BJ (cell line): ENCODE measurements at places on chromosomes 4 and X.
A peak's percentile ranks its signal among the peaks of the same experiment; 100 is the strongest.

GRCh38 chr4:55980725-55981124 is 32.0 kb downstream of the CEP135 start:
- DNase-seq, result no peak

- no peak for DNase-seq
These were observed 17.9 kb downstream of the ATP8A1 start for GRCh38 chr4:42638993-42639392.

DNA sequence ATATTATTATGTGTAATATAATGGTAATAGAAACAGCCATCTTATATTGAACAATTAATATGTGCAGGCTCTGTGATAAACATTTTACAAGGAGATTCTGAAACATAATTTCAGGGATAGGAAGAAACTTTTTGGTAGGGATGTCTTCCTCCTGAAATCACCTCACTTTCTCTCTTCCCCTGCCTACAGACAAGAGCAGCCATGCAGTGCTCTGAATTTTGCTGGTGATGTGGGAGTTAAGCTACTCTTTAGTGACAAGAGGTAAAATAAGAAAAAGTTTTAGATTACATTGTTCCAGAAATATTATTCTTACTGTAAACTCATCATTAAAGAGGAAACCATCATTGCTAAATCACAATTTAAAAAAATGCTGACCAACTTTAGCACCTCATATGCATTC is 36.1 kb downstream of the LARP7 start:
- no peak for DNase-seq

GRCh38 chrX:125742811-125743210 is 423.1 kb downstream of the TEX13C start:
- DNase-seq, result no peak

- no peak for DNase-seq
These were observed 28.4 kb upstream of the ADH7 start for GRCh38 chr4:99463566-99463965.

- no peak for DNase-seq
These were observed 121.3 kb downstream of the PRDM5 start for GRCh38 chr4:120801137-120801758.

- DNase-seq, result no peak
These were observed 155.2 kb downstream of the SMIM20 start for GRCh38 chr4:26069218-26069617.

- DNase-seq, result no peak
These were observed 42.5 kb downstream of the RTL9 start for GRCh38 chrX:110401135-110401534.

GRCh38 chr4:112060212-112060611 is 85.0 kb upstream of the FAM241A start:
- DNase-seq, result no peak

DNA sequence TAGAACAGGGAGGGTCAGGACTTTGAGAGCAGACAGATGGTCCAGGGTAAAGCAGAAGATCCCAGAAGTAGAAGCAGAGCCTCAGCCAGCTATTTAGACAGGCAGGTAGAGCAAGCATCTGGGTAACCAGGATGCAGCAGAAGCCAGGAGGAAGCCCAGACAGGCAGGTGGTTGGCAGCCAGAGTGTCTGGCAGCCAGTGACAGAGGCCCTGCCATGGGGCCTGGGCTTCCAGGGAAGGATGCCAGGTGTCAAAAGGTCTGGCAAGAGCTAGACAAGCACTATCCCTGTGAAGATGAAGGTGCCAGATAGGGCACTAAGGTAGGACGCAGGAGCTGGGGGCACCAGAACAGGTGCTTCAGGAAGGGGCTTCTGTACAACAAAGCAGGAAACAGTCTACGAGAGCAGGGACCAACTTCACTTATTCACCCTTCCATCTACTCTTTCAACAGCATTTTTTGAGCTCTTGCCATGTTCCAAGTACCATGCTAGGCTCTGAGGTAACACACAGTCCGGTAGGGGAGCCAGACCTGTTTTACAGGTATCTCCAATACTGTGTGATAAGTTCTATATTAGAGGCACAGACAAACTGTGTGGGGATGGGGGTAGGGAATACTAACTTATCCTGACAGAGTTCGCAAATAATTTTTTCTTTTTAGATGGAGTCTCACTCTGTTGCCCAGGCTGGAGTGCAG is 38.1 kb upstream of the GJB1 start:
- no peak for DNase-seq

DNA sequence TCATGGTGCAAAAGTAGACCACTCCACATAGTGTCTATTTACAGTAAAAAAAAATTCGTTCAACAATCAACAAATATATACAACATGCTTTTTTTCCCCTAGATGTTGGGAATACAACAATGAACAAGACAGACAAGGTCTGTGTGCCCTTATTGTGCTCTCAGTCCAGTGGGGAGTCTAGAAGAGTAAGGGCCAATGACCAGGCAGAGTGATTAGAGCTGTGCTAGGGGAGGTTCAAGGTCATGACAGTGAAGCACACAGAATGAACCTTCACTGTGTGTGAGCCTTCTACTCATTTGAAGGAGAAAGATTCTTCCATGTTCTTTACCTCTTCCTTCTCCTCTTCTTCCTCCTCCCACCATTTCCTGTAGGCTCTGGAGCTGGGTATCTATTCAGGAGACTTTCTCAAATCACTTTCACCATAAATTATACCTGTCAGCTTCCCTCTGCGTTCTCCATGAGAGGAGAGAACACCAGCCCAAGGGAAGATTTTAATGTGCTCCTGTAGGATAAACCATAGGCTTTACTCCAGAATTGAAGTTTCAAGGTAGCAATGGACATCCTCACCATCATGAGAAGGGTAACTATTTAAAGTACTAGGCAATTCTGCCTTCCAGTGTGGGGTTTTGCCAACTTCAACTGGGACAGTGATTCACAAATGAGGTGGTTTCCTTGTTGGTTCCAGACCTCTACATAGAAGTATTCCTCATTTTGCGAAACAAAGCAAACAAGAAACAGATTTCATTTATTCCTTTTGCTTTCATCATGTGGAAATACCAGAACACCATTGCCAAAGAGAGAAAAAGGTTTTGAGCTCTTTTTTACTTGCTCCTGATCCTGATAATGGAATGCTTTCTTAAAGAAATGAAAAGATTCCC is 246.9 kb upstream of the GPC4 start:
- DNase-seq, result no peak

- no peak for DNase-seq
These were observed 196.9 kb downstream of the NSUN7 start for GRCh38 chr4:40946652-40947051.

DNA sequence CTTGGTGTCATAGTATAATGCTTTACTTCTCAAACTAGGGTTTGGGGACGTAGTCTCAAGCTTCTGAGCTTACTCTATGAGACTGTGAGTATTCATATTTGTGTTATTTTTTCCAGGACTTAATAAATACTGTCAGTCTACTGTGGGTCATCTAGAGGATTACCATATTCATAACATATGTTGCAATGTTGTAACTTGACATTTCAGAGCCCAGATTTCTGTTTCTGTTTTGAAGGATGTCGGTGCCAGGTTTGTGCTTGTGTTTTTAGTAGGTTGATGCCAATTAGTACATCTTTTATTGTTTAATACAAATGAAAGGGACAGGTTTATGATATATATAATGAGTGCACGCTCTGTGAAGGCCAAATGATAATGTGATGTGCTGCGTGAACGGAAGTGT is 69.6 kb downstream of the SPANXN4 start:
- no peak for DNase-seq

- no peak for DNase-seq
These were observed 27.3 kb downstream of the IQCM start for GRCh38 chr4:149788300-149788699.

- DNase-seq, result no peak
These were observed 1146.4 kb upstream of the INTU start for GRCh38 chr4:126486377-126486776.

- DNase-seq, result no peak
These were observed 17.3 kb downstream of the NIPAL1 start for GRCh38 chr4:48033825-48034413.

DNA sequence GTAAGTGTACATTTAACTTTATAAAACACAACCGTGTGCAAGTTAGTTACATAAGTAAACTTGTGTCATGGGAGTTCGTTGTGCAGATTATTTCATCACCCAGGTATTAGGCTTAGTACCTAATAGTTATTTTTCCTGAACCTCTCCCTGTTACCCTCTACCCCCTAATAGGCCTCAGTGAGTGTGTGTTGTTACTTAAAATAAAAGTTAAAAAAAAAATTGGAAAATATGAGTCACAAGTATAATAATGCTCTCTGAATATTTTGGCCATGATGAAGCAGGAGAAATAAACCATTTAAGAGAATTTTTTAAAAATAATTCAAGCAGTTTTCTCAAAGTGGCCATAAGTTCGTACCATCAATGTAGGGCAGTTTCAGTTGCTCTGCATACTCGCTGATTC is 105.1 kb upstream of the GRID2 start:
- no peak for DNase-seq

GRCh38 chrX:153667281-153667955 is 6.2 kb downstream of the PNCK start:
- no peak for DNase-seq

GRCh38 chr4:123443401-123444289 is 47.0 kb downstream of the SPRY1 start:
- DNase-seq, result no peak

DNA sequence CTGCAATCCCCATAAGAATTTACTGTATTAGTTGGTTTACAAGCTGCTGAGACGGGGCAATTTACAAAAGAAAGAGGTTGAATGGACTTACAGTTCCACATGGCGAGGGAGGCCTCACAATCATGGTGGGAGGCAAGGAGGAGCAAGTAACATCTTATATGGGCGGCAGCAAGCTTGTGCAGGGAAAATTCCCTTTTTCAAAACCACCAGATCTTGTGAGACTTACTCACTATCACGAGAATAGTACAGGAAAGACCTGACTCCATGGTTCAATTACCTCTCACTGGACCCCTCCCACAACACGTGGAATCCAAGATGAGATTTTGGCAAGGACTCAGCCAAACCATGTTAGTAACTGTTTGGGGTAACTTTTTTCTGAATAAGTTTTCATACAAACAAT is 1.8 kb upstream of the SPATA18 start:
- no peak for DNase-seq

DNA sequence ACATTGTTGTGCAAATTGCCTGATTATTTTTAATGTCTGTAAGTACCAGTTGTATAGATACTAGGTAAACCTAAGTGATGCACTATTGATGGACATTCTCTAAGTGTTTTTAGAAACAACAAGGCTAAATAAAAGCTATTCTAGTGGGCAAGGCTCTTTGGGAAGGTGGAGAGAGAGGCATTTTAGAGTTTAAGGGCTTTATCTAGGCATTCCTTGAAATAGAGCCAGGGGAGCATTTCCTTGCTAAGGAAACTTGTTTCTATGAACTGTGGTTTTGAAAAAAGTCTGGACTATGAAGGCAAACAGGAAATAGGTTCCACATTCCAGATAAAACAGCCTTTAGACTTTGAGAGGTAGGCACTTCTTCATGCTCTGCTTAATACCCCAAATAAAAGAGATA is 23.8 kb downstream of the BMX start:
- peak; percentile 3 for DNase-seq

GRCh38 chrX:71618303-71618721 is at the start of gene CXCR3:
CXCR3 (minus strand) TSS chrX:71618511; CDS start chrX:71618449, 62 bp downstream.
- no peak for DNase-seq

GRCh38 chrX:24528605-24529004 is 63.5 kb downstream of the PDK3 start:
- no peak for DNase-seq

GRCh38 chr4:149690726-149691125 is 124.9 kb downstream of the IQCM start:
- DNase-seq, result no peak

DNA sequence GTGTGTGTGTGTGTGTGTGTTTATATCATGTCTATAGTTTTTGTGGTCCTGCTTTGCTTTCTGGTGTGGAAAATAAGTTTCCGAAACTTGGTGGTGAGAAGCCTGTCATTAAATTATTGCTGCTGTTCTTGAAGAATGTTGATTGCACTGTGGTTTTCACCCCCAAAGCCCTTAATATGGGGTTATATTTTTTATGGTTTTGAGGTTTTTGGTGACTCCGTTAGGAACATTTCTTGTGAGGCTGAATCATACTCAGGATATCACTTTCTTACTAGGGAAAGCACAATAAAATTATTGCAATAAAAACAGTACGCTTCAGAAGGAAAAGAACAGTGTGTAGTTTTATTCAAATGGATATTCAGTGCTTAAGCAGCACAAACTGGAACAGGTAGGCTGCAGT is 539.1 kb upstream of the MAGEB18 start:
- no peak for DNase-seq

- DNase-seq, result no peak
These were observed 51.9 kb downstream of the PHKA2 start for GRCh38 chrX:18931972-18932371.

DNA sequence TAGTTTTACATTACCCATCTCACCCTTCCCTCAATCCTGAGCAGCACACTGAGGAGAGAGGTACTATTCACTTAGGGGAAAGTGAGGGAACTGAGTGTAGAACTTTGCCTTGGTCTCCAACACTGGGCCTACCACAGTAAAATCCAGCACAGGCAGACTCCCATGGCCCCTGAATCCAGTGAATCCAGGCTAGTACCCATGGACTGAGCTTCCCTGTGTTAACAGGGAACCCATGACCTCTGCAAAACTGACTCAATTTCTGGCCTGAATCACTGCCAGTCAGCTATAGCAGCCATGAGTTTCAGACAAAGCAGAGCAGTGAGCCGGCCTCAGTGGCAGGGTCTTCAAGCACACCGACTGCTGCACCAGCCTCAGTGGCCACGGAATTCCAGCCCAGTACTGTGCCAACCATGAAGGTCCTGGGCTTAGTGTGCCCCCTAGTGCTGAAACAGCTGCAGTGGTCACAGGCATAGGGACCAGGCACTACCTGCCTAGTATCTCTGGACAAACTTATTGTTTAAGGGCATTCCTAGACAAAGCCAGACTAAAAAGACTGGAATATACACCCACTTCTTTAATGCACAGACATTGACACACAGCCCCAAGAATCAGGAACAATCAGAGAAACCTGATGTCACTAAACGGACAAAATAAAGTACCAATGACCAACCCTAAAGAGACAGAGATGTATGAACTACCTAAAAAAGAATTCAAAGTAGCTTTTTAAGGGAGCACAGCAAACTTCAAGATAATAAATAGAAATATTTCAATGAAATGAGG is 127.4 kb upstream of the RPL34 start:
- DNase-seq, result no peak

- DNase-seq, result no peak
These were observed 5.7 kb downstream of the IL2 start for GRCh38 chr4:122450847-122451246.

GRCh38 chrX:5388087-5388486 is 840.6 kb downstream of the NLGN4X start:
- DNase-seq, result no peak

- DNase-seq, result no peak
These were observed 297.5 kb downstream of the DCTD start for GRCh38 chr4:182619660-182620059.

- DNase-seq, result no peak
These were observed 62.9 kb downstream of the BRCC3 start for GRCh38 chrX:155134255-155134654.

GRCh38 chr4:172348426-172348825 is 535.2 kb downstream of the GALNTL6 start:
- no peak for DNase-seq
